AML-193 (cell line): ENCODE measurements at places on chromosomes 1 and 21.
A peak's percentile ranks its signal among the peaks of the same experiment; 100 is the strongest.

DNA sequence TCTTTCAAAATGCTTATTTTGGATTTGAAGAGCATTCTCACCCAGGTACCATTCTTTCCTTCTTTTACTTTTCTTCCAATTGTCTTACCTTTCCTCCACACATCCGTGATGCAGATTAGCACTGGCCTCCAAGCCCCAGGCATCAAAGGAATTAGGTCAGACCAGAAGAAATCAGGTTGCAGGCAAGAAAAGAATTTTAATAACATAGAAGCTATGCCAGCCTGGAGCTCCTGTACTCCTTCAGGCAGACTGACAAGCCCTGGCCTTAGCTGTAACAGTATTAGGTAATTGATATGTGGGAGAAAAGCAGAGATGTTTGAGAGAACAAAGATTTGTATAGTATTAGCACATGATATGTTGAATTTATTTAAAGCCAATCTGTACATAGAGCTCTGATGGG lies 390.4 kb upstream of the ADGRL2 start:
- DNase-seq, result no peak

GRCh38 chr1:33381977-33382376 lies 48.9 kb downstream of the PHC2 start:
- peak; percentile 58 for DNase-seq

- no peak for DNase-seq
These were observed 28.4 kb downstream of the TRIM45 start for GRCh38 chr1:117093091-117093534.

GRCh38 chr1:42000766-42001165 lies 82.0 kb upstream of the HIVEP3 start:
- DNase-seq, result no peak

GRCh38 chr1:50634251-50634650 lies 211.0 kb upstream of the DMRTA2 start:
- DNase-seq, result no peak

DNA sequence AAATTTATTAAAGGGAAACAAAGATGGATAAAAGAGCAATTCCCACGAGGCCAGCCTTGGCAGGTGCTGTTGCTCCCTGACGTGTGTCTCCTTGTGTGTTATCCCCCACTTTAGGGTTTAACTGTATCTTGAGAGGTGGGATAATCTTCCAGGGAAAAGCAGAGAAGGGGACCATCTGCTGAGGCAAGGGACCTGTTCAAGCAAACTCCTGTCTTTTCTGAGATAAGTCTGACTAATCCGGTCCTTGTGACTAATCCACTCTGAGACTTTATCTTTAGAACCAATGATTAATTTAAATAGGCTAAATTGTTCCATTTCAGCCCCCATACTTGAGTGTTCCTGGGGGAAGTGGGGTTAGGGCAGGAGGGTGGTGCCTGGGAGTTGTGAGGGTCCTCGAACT lies 163.6 kb downstream of the CAMTA1 start:
- DNase-seq, result no peak

DNA sequence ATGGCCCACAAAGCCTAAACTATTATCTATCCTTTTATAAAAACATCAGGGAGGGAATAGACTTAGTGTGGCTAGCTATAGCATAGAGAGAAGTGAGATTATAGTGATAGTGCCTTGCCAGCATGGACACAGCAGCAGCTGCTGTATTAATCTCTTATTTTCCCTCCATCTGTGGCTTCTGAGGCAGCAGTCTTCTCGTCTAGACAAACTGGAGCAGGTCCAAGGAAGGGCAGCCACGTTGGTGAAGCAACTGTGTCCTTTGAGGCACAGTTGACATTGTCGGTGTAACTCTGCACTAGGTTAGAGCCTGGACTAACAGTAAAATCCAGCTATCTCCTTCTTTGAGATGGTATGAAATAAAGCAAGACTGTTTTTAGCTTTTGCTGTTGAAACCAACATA lies 131.3 kb downstream of the CACHD1 start:
- DNase-seq, result no peak

DNA sequence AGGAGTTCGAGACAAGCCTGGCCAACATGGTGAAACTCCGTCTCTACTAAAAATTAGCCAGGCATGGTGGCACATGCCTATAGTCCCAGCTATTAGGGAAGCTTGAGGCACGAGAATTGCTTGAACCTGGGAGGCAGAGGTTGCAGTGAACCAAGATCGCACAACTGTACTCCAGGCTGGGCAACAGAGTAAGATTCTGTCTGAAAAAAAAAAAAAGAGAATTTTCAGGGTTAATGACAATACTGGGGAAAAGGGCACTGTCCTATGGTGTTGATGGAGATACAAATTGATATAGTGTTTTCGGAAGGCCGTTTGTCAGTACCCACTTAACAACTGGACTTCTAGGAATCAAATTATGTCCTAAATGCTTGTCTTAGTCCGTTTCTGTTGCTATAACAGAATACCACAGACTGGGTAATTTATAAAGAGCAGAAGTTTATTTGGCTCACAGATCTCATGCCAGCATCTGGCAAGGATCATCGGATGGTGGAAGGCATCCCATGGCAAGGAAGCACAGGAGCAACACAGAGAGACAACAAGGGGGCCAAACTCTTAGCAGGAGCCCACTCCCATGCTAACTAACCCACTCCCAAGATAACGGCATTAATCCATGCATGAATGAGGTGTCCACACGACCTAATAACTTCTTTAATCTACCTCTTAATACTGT lies 41.3 kb downstream of the ZBTB8A start:
- DNase-seq, result no peak

- DNase-seq, result no peak
These were observed 453.1 kb upstream of the ZRANB2 start for GRCh38 chr1:71533950-71534349.

- DNase-seq, result peak; percentile 0
These were observed 209.7 kb upstream of the VAMP3 start for GRCh38 chr1:7561331-7561921.

DNA sequence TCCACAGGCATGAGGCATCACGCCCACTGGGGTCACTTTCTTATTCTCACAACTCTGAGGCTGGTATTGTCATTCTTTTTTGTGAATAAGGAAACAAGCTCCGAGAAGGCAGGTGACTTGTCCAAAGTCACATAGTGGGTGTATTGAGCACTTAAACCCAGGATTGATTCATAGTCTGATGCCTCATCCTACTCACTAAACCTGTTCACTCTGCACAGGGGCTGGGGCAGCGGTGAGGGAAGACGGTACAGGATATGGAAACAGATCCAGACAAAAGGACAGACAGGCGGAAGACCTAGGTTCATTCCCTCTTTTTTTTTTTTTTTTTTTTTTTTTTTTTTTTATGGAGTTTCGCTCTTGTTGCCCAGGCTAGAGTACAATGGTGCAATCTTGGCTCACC lies 56.6 kb downstream of the NKAIN1 start:
- DNase-seq, result no peak
